ENCODE measurements at places on chromosomes 3 and 15.

GRCh38 chr3:158403013-158403412 lies 168.0 kb upstream of the MLF1 start:
- no peak for DNase-seq

DNA sequence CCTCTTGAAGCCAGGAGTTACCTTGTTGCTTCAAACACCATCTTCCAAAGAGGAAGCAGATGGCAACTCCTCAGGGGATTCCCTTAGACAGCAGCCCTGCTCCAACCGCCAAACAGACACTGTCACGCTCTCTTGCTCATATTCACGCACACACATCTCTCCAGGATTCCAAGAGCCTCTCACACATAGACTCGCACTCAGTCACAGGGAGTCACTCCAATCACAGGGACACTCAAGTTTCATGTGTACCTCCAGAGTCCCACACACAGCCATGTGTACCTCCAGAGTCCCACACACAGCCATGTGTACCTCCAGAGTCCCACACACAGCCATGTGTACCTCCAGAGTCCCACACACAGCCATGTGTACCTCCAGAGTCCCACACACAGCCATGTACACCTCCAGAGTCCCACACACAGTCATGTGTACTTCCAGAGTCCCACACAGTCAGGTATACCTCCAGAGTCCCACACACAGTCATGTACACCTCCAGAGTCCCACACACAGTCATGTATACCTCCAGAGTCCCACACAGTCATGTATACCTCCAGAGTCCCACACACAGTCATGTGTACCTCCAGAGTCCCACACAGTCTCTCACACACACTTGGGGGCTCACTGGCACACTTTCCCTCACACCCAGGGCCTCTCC lies 6.1 kb downstream of the VWA5B2 start:
- no peak for DNase-seq

- no peak for DNase-seq
Measured at GRCh38 chr3:115385774-115386730, 237.3 kb upstream of the GAP43 start.

DNA sequence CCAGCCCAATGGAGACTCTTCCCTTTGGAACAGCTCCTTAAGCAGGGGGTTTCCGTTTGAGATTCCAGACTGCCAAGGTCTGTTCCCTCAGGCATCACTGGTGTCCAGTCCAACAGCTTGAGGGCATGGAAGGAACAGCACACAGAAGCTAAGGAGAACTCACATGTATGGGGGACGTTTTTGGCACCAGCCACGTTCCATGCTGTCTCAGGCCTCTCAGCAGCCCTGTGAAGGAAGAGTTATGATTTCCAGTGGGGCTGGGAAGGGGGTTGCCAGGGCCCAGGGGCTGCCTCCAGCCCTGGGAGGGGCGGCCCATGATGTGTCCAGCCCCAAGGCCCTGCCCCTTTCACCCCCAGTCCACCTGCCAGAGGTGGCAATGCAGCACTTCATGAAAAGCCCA lies 7.5 kb upstream of the RHO start:
- DNase-seq, result no peak

DNA sequence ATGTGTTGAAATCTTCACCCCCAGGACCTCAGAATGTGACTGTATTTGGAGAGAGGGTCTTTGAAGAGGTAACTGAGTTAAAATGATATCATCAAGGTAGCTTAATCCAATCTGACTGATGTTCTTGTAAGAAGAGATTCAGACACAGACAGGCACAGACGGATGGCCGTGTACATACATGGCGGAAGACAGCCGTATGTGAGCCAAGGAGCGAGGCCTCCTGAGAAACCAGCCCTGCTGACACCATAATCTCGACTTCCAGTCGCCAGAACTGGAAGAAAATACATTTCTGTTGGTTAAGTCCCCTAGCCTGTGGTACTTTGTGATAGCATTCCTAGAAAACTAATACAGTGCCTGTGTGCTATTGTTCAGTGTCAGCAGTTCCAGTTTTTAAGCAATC lies 73.6 kb downstream of the APBA2 start:
- no peak for DNase-seq

DNA sequence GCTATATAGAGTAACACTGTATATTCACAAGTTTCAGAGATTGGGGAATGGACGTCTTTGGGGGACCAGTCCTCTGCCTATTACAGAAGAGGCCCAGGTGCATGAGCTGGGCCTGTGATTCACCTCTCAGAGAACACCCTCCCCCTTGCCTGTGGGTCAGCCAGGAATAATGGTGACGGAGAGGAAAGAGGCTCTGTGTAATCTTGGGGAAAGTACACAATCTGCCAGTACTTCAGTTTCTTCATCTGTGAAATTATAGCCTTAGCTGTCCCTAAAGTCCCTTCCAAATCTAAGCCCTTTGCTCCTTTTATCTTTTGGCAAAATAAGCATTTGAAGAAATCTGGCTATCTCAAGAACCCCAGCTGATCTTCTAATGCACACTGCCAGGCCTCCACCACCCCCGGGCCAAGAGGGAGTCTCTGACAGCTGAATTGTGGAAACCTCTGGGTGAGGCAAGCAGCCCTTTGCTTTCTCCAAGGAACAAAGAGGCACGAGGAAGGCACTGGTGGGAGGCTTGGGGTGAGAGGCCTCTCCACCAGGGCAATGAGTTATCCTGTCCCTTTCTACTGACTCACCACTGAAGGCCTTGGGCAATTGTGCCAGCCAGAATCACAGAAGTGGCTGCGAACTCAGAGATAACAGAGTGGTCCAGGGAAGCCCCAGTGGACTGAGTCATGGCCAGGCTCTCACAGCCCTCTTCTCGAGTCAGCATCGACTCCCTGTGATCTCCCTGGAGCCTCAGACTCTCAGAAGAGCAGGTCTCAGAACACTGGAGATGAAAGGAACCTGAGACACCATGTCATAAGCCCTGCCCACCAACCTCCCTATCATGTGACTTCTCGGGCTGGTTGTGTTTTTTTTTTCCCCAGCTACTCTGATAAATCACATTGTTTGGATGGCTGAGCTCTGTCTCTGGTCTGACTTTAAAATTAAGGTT lies 31.8 kb downstream of the CCNL1 start:
- DNase-seq, result no peak

- DNase-seq, result peak; percentile 27
Measured at GRCh38 chr3:5022187-5022965, 43.1 kb downstream of the BHLHE40 start.

GRCh38 chr15:50262533-50262932 lies 3.0 kb downstream of the HDC start:
- DNase-seq, result no peak

DNA sequence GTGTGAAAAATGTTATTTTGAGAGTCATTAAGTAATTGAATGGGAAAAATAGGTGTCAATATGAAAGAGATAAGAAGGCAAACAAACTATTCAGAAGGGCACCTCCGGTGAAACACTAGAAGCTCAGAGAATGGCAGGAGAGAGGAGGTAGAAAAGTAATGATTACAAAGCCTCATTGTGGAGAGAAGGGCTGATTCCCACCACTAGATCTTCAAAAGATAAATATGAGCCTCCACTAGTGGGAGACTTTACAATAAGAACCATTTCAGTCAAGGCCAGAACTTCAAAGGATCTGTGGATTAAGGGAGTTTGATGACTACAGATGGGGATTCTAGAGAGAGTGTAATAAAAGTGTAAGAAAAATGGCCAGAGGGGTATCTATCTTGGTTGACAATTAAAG lies 535.6 kb downstream of the NLGN1 start:
- DNase-seq, result no peak

- DNase-seq, result no peak
Measured at GRCh38 chr3:150349314-150350097, 58.6 kb upstream of the TSC22D2 start.

GRCh38 chr3:18376682-18377081 lies 48.5 kb downstream of the SATB1 start:
- no peak for DNase-seq

GRCh38 chr3:184380185-184380626 lies 352 bp downstream of the CHRD start:
- no peak for DNase-seq

GRCh38 chr3:113228498-113229286 lies 17.3 kb downstream of the BOC start:
- no peak for DNase-seq

DNA sequence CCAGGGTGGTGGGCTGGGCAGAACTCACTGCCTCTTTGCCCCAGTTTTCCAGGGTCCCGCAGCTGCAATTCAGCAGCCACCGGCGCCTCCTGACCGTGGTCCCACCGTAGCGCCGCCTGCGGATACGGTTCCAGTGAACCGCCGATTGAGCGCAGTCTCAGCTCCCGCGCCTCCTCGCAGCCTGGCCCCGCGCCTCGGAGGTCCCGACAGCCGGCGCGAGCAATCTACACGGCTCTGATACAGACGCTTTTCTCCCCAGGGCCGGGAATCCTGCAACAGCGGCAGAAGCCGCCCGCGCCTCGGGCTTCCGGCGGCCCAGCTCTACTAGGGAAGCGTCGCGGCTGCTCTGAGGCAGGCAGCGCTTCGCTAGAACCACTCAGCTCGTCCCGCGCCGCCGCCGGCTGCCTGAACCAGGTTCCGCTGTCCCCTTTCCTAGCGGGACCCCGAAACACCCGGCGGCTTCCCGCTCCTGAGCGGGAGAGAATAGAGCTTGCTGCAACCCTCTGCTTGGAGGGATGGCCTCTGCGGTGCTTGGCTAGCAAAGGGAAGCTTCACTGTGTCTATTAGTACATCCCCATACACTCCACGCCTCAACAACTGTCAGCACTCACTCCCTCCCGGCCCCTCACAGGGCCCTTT lies 3.1 kb downstream of the FOXL2NB start:
- no peak for DNase-seq

Data from Panc1 (cell line).